ENCODE measurements at places on chromosomes 3 and 15.

- peak; percentile 80 for DNase-seq
Observed at GRCh38 chr3:159828542-159828943, 160.1 kb upstream of the IL12A start.

DNA sequence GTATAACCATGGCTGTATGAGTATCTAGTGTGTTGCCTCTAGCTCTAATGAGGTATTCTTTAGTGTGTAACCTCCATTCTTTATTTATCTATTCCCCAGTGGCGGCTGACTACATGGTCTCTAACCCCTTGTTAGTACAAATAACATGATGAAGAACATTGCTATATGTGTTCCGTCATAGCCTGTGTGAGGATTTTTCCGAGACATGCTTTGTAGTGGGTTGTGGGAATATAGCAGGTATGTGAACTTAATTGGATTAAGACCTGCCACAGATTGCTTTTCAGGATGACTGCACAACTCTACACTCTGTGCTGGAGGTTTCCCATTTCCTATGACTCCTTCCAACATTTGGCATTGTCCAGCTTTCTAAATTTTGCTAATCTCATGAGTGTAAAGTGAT lies 563.4 kb downstream of the ROBO1 start:
- no peak for DNase-seq

DNA sequence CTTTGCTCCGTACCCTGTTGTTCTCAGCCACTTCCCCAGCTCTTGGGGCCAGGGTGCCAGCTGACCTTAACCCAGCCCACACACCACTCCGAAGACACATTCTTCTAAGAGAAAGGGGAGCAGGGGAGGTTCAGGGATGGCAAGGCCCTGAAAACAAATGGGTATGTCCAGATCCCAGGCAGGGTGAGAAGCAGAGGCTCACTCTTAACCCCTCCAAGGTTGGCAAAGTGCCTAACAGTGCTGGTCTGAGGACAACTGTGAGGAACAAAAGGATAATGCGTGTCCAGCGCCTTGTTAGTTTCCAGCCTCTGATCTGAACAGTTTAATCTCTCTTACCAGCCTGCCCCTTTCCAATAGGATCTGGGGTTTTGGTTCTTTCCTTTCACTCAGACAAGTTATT lies 1.5 kb downstream of the TMEM44 start:
- no peak for DNase-seq

DNA sequence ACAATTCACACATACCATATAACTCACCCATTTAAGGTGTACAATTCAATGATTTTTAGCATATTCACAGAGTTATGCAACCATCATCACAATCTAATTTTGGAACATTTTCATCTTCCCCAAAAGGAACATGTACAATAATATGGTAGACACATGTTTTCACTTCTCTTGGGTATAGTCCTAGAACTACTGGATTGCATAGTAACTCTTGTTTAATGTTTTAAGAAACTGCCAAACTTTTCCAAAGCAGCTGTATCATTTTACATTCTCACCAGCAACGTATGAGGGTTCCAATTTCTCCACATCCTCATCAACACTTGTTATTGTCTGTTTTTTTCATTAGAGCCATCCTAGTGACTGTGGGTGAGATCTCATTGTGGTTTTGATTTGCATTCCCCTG lies 14.3 kb downstream of the BNC1 start:
- no peak for DNase-seq

- no peak for DNase-seq
Observed at GRCh38 chr15:58534556-58534955, 102.8 kb downstream of the LIPC start.

DNA sequence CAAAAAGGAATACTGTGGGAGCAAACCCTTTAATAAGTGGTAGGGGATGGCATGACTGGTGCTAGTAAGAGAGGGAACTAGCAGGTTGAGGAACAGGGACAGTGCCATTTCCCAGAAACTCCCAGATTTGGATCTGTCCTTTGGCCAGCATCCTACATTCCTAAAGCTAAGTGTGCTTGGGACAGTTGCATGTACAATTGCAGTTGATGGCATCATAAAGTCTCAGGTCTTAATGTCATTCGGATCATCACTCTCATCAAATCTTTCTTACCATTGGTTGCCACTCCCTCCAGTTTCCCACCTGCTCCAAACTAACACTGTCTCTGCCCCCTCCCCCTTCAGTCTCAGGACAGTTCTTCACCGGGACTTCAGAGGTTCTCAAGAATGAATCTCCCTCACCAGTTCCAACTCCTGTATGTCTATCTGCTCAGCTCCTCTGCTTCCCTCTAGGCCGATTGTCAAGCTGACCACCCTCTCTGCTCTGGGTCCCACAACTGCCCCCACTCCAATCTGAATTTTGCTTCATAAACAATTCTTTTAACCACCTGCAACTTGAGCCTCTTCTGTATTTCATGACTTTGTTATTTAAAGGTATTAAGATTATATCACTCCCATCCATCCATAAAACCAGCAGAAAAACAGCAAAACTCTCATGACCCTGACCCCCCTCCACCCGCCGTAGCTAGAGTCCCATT lies 260.8 kb downstream of the CGGBP1 start:
- DNase-seq: no peak

- DNase-seq: no peak
Observed at GRCh38 chr15:23897091-23897490, 210.0 kb upstream of the NDN start.

Measured in HFF-Myc (cell line).